NCI-H748 treated with DMSO at 0.1 percent for 48 hours (cell line): ENCODE measurements at places on chromosomes 7 and 10.

GRCh38 chr10:73307203-73307800 is 51.4 kb downstream of the CFAP70 start:
- no peak for DNase-seq

- no peak for DNase-seq
Measured at GRCh38 chr7:5646846-5647245, 134.6 kb downstream of the RNF216 start.

DNA sequence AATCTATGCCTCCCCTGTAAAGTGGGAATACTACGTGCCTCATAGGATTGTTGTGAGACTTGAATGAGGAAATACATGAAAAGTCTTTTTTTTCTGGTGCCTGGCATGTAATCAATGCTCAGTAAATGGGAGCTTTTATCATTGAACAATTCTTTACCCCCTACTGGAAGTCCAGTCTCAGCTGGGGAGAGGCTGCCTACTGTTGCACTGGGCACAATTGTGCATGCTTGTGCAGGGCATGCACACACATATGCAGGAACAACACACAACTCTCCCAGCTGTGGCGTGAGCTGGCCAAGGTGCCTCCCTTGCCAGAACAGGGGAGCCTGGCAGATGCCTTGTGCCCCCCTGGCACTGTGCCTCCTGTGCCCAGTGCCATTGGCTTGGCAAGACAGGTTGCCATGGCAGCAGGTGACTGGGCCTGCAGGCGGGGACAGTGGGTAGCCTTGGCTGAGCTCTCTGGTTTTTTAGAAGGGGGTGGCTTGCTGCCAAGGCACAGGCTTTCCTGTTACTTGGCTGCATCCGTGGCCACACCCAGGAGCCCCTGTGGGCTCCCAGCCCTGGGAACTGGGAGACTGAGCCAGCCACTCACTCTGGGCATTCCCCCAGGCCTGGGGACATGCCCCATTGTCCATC is 16.1 kb upstream of the PALD1 start:
- no peak for DNase-seq

DNA sequence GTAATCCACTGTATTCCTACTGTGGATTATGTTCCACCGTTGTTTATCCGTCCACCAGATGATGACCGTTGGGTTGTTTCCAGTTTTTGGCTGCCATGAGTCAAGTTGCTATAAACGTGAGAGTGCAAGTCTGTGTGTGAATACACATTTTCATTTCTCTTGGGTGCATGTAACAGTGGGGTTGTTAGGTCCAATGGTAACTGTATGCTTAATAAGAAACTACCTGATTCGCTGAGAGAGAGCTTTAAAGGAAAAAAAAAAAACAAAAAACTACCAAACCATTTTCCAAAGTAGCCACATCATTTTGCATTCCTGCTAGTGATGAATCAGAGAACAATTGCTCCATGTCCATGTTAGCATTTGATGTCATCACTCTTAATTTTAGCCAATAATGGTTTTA is 15.9 kb downstream of the UBN2 start:
- no peak for DNase-seq

DNA sequence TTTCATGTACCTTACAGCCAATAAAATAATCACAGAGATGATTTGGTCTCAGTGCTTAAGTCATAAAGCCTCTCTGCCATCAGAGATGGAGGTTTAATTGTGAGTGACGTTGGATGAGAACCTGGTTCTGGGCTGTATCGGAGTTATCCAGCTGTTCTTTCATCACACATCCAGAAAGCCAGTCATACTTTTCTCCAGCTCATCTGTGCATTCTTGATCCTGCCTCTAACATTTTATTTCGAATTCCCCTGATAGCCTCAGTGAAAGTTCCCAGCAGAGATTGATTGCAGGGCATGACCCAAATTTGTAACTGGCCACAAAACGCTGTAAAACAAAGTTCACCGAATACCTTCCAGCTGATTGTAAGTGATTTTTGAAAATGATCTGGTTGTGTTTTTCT is 212.6 kb upstream of the HABP2 start:
- no peak for DNase-seq

- no peak for DNase-seq
Measured at GRCh38 chr7:8639668-8640067, 206.3 kb downstream of the NXPH1 start.
